ENCODE measurements at places on chromosomes 11 and 22.

GRCh38 chr22:45265535-45265934, 19.2 kb upstream of the UPK3A start:
- DNase-seq, result no peak

DNA sequence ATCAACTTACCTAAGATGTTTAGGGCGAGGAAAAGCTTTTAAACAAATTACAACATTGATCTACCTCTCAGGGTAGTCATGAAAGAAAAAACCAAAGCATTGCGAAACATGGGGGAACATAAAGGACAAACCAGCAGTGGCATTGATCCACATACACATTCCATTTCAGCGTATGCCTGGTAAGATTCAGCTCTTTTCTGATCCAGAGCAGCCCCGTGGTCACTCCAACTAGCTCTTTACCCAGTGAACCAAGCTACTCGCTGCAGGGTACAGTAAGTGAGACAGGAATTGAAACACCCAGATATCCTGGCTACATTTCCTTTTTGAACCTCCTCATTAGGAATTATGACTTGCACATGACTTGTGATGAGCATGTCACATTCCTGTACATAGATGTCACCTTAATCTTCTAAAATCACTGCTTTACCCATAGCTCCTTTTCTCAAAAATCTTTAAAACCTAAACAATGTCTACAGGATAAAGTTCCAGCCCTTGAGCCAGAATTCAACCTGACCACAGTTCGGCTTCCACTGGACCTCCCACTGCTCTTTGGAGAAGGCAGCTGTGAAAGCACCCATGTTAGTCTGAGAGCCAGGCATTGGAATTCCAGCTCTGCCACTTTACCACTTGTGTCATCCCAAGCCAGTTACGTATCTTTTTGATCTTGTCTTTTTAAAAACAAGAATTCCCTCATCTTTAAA, 42.9 kb upstream of the AKIP1 start:
- DNase-seq, result no peak

DNA sequence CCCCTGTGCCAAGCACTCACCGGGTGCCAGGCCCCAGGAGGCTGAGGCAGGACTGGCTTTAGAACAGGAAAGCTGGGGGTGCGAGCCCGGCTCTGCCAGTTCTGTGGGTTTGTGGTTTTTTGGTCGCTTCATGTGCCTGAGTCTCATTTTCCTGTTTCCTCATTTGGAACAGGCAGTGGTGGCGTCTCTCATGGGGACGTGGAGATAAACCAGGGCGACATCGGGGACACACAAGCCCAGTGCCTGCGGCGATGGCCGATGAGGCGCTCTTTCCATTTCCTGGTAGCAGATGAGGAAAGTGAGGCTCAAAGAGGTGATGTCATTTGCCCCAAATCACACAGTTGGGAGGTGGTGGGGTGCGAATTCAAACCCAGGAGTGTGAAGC, 20.8 kb upstream of the CHKA start:
- DNase-seq, result peak; percentile 69

GRCh38 chr11:79541466-79541865, 100.6 kb upstream of the TENM4 start:
- no peak for DNase-seq

DNA sequence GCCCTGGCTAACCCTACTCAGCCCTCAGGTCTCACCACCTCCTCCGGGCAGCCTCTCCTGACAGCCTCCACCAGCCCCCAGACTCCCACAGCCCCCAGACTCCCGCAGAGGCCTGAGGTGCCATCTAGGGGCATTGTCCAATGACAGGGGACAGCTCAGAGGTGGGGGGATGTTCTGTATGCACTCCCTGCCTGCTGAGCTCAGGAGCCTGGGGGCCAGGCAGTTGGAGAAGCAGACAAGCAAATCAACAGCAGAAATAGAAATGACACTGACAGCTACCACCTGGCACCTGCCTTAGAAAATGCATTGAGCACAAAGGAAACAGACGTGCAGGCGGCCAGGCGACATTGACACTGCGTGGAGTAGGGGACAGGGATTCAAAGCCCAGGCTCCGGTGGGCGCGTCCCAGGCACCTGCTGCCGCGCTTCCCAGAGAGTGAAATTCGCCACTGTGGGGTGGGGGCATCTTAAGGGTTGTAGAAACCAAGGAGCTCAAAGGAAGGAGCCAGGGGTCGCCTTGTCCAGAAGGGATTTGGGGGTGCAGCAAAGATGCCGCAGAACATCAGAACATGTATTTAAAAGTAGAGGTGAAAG, 22.5 kb upstream of the WNT7B start:
- DNase-seq, result no peak

DNA sequence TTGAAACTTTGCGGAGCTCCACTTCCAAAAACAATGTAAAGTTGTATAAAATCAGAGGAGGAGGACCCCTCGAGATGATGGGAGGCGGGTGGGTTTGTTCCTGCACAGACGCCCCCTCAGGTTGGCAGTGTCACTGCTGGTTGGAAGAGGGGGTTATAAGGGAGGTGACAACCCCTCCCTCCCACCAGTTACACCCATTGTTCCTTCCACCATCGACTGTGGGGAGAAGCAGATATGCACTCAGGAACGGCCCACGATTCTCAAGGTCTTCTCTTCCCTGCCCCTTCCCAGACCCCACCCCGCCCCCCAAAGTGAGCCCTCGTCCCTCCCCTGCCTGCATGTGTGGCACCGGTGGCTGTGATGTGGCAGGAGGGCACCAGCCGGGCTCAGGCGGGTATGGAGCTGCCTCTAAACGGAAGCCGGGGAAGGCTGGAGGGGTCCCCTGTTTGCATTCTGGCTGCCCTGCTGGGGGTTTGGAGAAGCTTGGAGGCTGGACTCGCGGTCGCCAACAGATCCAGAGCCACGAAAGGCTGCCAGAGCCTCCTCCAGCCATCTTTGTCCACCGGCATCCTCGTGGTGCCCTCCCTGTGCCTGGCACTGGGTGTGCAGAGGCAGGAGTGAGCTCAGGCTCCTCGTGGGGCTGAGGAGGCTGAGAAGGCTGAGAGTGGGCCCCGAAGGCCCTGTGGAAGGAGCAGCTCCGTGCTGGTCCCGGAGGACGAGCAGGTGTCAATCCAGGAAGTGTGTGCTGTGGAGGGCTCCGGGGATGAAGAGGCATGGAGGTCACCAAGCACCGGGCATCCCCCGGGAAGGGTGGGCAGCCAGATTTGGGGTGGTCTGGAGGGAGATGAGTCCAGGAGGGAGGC, 778 bp downstream of the KDELR3 start:
- DNase-seq, result no peak

DNA sequence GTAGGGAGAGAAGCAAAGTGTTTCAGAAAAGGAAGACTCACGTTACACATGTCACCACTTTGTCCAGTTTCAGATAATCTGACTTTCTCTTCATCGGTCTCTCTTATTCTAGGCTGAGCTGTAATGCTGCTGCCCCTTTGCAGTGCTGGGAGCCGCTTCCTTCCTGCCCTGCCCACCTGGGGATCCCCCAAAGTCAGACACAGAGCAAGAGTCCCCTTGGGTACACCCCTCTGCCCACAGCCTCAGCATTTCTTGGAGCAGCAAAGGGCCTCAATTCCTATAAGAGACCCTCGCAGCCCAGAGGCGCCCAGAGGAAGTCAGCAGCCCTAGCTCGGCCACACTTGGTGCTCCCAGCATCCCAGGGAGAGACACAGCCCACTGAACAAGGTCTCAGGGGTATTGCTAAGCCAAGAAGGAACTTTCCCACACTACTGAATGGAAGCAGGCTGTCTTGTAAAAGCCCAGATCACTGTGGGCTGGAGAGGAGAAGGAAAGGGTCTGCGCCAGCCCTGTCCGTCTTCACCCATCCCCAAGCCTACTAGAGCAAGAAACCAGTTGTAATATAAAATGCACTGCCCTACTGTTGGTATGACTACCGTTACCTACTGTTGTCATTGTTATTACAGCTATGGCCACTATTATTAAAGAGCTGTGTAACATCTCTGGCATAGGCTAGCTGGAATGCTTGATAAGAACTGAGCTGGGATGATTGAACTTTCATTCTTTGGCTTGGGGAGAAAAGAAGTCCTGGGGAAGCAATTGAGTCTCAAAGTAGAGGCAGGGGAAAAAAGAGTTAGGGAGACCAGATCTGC, 31.2 kb upstream of the SMIM35 start:
- DNase-seq, result no peak

DNA sequence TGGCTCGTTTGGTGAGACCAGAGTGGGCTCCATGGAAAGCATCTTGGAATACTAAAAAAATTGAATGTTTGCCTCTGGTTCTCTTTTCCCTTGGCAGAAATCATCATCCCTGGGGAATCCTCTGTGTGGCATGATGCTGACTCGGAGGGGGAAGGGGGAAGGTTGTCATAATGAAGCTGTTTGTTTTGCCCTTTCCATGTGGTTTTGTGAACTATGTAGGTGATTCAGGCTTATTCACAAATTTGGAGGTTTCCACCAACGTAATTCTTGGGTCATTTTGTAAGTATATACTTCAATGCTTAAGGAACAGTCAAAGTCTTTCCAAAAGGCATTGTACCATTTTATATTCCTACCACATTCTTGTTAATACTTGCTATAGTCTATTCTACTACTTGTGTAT, 754.0 kb upstream of the FAT3 start:
- DNase-seq, result no peak

- no peak for DNase-seq
Measured at GRCh38 chr11:12642806-12643428, 31.3 kb upstream of the TEAD1 start.

DNA sequence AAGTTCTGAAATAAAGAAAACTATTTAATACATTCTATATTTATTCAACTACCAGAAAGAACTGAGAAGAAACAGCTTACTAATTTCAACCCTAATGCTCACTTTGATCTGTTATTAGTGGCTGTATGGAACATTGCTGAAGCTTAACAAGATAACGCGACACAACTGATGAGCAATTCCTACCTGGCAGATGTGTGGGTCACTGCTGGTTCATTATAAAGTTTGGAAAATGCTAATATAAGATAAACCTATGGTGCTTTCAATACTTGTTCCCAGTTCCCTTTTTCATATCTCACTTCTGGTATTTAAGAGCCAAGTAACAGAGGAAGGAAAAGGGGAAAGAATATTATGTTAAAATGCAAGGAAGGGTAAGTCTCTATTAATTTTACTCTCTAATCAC, 10.5 kb downstream of the CTSC start:
- DNase-seq, result no peak

GRCh38 chr11:69837791-69838190, 18.6 kb upstream of the FGF3 start:
- no peak for DNase-seq

DNA sequence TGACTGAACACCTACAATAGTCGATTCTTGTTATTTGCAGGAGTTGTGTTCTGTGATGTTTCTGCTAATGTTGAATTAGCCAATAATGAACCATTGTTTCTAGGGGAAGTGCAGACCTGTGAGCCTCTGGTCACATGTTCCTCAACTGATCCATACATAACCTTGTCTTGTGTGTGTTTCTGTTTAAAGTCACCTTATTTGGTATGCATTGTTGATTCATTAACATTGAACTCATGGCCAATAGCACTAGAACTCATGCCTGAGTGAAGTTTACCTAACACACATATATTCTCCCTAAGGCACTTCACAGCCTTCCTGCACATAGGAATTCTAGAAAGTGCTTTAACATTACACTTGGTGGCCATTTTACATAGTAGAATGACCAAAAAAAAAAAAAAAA, 271.8 kb upstream of the PLET1 start:
- no peak for DNase-seq

DNA sequence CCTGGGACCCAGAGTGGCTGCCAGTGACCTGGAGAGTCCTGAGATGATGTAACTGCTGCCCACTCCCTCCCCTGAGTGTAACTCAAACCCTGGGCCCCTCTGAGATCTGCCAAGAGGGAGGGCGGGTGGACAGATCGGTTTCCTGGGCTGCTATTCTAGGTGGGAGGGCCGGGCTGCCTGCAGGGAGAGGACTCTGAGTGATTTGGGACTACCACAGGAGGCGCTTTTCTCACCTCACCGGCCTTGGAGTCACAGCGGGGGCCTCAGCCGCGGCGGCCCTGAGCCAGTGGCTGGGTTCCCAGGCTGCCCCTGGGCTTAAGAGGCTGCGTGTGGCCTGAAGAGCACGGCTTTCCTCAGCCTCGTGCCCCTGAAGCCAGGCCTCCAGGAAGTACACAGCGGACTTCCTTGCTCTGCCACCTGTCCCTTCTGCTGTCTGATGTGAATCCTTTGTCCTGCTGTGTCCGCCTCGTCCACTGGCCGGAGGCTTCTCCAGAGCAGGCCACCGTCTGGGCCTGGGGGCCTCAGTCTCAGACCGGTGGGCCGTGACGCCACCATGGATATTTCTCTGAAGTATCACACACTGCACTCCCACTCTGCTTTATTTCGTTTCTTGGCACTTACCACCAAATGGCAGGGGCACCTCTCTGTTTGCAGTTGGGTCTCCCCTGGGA, 11.5 kb downstream of the RELT start:
- DNase-seq, result no peak

- DNase-seq, result no peak
Measured at GRCh38 chr22:22728382-22728781, 84.0 kb downstream of the GGTLC2 start.

DNA sequence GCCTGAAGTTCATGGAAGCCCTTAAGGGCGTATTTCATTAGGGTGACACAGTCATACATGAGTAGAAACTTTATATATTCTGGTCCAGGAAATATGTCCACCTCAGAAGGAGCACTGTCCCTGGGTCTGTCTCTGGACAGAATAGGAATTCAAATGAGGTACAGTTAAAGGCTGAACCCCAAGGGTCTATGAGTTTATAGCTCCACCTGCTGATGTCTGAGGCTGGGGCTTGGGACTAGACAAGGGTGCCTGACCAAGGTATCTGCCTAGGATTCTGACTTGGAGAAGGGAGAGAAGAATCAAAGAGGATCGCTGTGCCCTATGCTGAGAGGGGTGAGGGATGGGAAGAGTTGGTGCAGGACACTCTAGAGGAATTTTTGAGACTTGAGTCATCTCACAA, 14.9 kb downstream of the HEPHL1 start:
- DNase-seq, result no peak

DNA sequence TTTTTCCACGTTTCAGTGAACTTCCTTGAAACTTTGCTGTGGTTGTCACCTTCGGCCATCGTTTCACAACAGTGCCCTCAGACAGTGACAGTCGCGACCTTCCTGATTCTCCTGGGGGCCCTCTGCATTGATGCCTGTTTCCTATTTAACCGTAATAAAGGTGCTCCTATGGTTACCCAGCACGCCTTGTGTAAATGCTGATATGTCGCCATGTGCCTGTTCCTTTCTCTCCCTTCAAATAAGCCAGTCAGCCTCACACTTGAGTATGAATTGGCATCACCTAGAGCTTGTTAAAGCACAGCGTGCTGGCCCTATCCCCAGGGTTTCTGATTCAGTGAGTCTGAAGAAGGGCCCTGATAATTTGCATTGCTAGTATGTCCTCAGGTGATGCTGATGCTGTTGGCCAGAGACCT, 104.8 kb downstream of the MICAL2 start:
- no peak for DNase-seq

DNA sequence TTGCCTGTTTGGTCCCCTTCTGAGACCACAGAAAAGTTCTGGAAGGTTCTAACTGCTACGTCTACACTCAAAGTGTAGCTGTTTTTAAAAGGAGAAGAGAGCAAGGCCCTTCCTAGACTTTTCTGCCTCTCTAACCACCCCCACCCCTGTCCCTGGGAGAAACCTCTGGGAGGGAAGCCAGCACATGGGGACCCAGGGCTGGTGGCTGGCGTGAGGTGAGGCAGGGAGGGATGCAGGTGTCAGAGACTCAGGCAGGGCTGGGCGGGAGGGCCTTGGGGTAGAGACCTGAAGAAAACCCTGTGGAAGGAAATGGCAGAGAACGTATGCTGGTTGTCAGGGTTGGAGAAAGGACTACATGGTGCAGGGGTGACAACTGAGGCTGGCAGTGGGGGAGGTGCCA, 26.7 kb downstream of the ARRB1 start:
- no peak for DNase-seq

- no peak for DNase-seq
Measured at GRCh38 chr11:27388001-27388400, 25.0 kb upstream of the CCDC34 start.

Measured in stimulated activated CD4-positive, alpha-beta T cell treated with anti-CD3 and anti-CD28 coated beads, TNF-alpha, amount 100 ng/mL, for 24 hours (primary cell).